ENCODE measurements at places on chromosomes 5 and 9.

GRCh38 chr5:1507961-1508658 lies 15.7 kb downstream of the LPCAT1 start:
- no peak for DNase-seq

DNA sequence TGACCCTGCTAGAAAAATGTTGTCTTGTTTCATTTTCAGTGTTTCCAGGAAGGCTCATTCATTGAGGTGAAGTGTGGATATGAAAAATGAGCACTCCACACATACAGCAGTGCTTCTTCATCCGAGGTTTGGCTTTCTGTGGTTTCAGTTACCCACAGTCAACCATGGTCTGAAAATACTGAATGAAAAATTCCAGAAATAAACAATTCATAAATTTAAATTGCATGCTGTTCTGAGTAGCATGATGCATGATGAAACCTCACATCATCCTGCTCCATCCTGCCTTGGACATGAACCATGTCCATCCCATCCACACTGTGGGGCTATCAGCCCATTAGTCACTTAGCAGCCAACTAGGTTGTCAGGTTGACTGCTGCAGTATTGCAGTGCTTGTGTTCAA lies 10.4 kb upstream of the SLC45A2 start:
- no peak for DNase-seq

DNA sequence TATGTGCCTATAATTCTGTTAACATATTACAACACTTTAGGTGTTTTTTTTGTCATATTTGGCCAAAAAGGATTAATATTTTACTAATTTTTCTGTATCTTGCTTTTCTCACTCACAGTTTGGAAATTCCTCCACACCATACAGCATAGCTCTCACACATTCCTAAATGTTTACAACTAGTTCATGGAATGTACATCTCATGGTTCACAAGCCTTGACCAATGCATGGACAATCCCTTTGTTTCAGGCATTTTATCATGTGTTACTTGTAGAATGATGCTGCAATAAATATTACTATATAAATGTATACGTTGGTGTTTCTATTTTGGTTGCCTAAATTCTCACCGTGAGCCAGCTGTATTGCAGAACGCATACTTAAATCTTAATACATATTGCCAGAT lies 80.5 kb upstream of the SPATA31C2 start:
- DNase-seq, result no peak

- peak; percentile 23 for DNase-seq
These were observed 14.7 kb upstream of the TMEM250 start for GRCh38 chr9:136133191-136133958.

- DNase-seq, result no peak
These were observed 523.5 kb downstream of the CAAP1 start for GRCh38 chr9:26369093-26369492.

GRCh38 chr5:17215361-17215760 lies 2.1 kb upstream of the BASP1 start:
- DNase-seq, result no peak

- DNase-seq, result no peak
These were observed 27.2 kb downstream of the GGTA1 start for GRCh38 chr9:121472446-121472845.

GRCh38 chr5:126354858-126355731 lies 68.1 kb upstream of the GRAMD2B start:
- DNase-seq, result no peak

DNA sequence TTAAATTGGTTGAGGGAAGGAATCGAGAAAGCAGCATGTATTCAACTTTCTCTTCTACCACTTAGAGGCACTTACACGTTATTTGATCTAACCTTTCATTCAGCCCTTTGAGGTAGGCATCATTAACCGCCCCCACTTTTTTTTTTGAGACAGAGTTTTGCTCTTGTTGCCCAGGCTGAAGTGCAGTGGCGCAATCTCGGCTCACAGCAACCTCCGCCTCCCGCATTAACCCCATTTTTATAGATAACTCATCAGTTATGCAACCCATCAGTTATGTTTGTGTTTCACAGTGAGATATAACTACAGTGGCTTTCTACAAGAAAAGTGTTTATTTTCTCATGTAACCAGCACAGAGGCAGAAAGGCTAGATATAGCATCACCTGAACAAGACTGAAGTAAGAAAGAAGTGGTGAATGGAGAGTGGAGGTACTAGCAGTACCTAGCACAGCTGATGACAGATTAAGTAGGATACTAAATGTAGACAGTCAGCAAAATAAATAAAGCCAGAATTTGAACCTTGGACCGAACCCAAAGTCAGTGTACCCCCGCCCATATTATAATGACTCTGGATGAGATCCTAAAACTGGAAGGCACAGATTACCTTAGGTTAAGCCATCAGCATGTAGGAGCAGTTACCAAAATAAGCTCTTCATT lies 91.2 kb downstream of the PJA2 start:
- DNase-seq, result no peak

DNA sequence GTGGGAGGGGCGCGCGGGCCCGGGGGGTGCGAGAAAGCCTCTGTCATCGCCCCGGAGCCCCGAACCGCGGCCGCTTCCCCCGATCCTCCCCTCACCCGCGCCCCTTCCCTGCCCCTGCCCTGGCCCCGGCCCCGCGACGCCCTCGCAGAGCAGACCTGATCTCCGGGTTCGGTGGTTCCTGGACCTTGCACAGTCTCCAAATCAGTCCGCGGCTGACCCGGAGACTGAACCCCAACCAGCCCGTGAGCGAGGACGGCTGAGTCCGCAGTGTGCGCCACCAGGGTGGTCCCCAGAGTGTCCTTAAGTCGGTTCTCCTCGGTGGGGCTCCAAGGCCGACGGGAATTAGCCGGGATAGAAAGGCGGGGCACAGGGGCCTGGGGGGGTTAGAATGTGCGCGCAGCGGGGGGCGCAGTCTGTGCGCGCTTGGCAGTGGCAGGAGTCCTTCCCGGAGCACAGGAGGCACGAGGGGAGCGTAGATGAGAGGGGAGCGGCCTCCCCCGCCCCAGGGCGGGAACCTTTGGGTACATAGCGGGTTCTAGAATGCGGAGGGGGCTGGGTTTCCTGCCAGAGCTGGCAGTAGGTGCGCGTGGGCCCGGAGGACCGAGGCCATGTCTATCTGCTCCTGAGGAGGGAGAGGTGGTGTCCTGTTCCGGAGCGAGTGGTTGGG lies 779 bp downstream of the PKN3 start:
- DNase-seq, result no peak

DNA sequence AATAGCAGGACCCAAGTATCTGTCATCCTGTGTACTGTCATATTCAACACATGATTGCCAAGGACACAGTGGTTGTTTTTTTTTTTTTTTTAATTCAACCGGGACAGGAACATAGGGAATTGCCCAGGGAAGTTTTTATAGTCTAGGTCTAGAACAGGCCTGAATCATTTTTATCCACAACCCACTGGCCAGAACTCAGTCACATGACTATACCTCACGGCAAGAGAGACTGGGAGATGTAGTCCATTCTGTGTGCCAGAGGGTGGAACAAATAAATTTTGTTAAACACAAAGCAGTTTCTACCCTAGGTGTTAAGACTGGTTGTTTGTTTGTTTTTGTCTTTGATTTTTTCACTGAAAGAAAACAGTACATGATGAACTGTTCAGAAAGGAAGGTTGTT lies 105.8 kb upstream of the SMARCA2 start:
- DNase-seq, result no peak

DNA sequence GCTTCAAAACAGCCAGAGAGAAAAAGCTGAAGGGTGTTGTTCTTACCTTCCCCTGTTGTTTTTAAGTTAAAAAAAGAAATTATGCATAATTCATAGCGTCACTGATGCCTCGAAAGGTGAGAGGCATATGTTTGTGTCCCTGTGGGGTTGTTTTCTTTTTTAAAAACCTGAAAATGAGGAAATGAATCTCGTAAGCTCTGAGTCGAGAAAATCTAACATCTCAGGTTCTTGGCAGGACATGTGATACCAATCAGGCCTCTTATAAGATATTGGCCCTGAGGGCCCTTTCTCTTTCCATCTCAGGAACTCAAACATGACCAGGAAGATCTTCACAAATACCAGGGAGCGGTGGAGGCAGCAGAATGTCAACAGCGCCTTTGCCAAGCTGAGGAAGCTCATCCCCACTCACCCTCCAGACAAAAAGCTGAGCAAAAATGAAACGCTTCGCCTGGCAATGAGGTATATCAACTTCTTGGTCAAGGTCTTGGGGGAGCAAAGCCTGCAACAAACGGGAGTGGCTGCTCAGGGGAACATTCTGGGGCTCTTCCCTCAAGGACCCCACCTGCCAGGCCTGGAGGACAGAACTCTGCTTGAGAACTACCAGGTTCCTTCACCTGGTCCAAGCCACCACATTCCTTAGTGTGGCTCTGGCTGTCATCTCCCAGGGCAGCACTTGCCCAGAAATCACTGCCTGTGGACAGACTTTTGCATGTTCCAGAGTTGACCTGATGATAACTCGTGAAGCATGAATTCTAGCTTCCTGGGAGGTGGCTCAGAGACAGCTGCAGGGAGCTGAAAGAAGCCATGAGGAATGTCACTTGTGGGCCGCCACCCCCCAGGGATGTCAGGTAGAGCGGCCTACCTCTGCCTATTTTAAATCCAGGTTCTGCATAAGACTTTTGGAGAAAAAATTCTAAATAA lies at the start of gene TAL2:
Gene TAL2, plus strand, starts transcription at position 274 of the 921 bp plus-strand sequence. Its CDS starts 40 bp downstream, at position 314.
- no peak for DNase-seq

- no peak for DNase-seq
These were observed 9.8 kb downstream of the SPIN1 start for GRCh38 chr9:88398016-88398415.

DNA sequence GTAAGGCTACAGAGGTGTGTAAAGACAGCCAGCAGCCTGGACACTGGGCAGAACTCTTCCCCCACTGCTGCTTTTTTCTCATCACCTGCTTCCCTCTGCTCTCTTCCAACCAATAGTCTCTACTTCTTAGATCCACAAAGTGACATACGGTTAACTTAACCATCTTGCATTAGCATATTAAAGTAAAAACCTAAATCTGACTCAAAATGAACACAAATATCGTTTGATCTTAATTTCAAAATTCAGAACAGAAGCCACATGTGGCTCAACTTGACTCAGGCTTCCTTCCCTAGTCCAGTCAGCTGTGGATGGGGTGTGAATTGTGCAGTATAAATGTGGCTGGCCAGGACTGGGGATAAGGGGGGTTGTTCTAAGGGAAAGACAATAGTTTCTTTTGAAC lies 114.3 kb downstream of the STARD4 start:
- DNase-seq, result no peak

- DNase-seq, result no peak
These were observed 29.3 kb downstream of the PPIC start for GRCh38 chr5:123007182-123007581.

DNA sequence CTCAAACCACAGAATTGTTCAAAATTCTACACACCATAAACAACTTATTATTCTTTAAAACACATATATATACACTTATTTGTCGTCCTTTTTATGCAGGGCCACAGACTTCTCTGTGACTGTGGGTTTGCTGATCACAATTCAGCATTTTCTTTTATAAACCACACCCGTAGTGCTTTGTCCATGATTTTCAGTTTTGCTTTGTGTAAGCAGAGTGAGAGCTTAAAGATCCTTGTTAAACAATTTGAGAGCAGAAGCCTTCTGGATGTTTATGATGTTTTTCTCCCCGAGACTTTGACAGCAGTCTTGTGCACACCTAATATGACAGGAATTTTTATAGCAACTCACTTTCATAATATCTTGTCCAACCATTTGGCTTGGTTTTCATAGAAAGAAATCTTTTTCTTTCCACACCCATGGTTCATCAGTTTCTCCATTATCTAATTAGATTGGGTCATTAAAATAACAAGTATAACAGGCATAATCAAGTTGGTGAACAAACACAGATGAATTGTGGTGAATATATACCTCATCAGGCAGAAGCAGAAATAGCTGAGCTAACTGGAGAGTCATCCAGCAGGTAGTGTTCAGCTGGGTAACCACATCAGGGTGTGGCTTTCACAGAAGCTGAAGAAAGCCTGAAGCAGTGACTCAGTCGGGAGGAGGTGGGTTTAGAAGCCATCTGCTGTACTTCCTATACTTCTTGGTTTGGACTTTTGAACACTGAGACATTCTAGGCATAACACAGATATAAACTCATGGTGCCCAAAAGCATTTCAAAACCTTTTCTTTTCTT lies 232.8 kb downstream of the DOCK8 start:
- peak; percentile 41 for DNase-seq

DNA sequence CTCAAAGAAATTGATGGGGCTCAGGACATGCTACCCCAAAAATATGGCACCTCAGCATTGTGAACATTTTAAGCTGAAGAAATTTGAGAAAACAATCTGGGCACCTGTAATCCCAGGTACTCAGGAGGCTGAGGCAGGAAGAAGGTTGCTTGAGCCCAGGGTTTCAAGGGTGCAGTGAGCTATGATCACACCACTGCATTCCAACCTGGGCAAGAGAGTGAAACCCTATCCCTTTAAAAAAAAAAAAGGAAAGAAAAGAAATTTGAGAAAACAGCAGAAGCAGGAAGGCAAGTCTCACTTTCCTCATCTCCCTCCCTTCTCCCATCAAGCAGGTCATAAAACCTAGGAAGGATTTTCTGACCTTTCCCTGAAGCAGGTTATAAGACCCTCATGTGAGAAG lies 23.6 kb downstream of the TPD52L3 start:
- DNase-seq, result no peak

DNA sequence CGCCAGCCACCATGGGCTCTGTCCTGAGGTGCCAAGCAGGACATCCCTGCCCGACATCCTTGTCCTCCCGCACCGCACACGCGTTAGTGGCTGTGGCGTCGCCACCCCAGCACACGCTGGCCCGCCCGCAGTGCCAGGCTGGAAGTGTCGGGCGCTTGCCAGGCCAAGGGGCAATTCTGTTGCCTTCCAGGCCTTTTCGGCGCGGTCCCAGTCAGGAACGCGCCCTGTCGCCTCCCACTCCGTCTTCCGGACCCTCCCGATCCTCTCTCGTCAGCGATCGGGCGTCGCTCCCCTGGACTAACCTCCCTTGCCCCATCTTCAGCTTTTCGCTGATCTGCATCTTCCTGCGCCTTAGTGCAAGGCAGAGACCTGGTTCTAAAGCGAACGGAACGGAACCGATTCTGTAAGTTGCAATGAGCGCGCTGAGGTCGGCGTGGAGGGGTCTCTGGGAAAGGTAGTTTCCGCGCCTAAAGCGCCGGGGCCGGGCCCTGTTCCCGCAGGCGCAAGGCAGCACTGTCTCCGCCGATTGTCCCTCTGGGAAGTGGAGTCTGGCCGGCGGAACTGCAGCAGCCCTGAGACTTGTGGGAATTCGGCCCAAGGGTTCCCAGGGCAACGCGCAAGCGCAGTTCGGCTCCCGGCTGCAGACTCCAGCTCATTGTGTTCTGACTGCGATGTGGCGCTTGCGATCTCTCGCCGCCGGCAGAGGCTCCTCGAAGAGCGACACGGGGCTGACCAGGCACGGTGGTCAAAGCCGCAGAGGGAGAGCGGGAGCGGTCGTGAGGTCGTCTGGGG lies at the start of gene ZNF454:
Gene ZNF454, plus strand, starts transcription at position 630 of the 792 bp plus-strand sequence. CDS start 1,594 bp downstream, outside the sequence.
- no peak for DNase-seq

DNA sequence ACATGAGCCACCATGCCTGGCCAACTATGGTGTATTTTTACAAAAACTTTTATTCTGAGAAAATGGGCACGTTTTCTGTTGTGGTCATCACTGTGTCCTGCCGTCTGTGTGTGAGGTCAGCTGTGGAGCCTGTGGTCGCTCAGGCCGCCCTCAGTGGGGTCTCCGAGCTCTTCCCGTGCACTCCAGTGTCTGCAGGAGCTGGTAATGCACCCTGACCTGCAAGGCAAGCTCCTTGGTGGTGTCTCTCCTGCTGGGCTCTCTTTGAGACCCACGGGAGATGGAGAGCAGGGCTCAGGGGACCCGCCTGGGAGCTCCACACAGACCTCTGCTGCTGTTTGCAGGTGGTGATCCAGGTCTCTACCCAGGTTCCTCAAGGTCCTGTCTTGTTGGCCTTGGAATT lies 9.6 kb upstream of the AHRR start:
- DNase-seq, result no peak

Data from stimulated activated CD4-positive, alpha-beta T cell treated with anti-CD3 and anti-CD28 coated beads, Interleukin-2, amount 100 ng/mL, for 48 hours (primary cell).